Stomach (tissue), 19 donors: ENCODE measurements at places on chromosomes 5 and 9. TPM values are rescaled to one million over a fixed set of nuclear protein-coding genes. Genes with fewer than 3 reads are reported as not detected.

The CCDC183 gene
- 1.7 TPM for total RNA-seq

The F12 gene
- total RNA-seq, result not detected

The CDH9 gene
- not detected for total RNA-seq

The MCTP1 gene
- total RNA-seq, result 1.8 TPM

DNA sequence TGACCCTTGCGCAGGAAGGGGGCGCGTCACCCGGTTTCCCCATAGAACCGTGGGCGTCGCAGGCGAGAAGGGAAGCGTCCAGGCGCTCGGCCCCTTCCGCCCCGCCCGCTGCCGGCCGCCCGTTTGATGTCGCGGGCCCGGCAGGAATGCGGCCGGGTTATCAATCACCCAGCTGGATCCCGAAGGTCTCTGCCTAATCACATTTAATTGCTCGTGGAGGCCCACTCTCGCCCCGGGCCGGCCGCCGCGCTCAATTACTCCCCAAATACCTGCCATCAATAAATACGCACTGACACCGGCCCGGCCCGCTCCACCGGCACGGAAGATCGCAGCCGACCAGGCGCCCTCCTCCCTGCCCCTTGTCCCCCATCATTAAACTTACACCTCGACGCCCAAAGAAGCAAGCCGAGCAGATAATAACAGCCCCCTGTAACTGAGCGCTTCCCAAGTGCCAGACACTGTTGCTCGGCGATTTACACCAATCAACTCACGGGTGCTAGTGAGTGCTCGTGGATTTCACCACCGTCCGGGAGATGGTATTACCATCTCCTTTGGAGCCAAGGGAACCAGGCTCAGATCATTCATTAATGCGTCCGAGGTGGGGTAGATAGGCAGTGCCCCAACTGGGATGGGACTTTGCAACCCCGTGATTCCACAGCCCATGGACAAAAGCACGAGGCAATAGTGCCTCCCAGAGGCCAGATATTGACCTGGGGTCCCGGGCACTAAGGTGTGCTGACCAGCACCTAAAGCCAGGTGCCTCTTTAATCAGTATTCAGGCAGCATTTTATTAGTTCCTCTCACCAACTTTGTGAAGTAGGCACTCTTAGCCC is 11.3 kb downstream of the MSX2 start:
- DNase-seq, result no peak

DNA sequence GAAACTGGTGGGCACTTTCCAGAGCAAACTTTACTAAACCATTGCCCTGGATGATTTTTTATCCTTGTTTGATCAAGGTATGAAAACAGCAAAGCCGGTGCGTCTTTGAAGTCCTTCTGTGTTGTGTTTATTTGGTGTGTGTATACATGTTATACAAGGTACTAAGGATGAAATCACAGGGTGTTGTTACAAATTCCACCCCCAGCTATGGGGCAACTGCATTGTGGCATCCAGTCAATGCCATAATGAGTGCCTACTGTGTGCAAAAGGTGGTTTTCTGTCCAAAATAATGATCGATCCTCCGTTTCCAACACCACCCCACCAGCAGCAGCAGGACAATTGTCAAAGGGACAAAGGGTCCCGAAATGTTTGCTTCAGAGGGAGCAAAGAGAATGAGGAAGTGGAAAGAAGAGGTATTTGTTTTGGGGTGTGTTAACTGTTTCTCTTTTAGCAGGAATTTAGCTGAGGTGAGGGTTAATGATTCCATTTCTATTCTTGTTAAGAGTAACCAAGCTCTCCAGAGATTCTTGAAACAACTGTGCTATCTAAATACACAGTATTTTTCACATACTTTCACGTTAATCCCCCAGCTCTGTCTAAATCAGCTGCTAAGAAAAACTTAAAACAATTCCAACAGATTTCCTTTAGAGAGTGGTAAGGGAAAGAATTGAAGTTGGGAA is 568.7 kb upstream of the KLF4 start:
- DNase-seq, result no peak

DNA sequence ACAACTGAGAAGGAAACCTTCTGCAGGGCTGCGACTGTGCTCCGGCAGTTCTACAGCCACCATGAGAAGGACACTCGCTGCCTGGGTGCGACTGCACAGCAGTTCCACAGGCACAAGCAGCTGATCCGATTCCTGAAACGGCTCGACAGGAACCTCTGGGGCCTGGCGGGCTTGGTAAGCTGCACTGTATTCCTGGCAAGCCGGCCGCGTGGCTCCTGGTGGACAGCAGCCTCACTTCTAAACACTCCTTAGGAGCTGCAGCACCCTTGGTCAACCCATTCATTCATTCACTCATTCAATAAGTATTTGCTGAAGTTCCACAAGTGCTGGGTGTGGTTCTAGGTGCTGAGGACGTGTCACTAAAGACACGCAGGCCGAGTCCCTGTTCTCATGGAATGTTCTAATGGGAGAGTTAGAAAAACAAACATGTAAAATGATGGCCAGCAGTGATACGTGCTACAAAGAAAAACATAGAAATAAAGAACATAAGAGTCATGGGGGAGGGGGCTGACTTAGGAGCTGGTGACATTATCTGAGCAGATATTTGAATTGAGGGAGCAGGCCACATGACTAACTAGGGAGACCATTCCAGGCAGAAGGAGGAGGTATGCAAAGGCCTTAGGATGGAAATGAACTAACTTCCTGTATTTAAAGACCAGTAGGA is 6.1 kb downstream of the IL4 start:
- no peak for DNase-seq

DNA sequence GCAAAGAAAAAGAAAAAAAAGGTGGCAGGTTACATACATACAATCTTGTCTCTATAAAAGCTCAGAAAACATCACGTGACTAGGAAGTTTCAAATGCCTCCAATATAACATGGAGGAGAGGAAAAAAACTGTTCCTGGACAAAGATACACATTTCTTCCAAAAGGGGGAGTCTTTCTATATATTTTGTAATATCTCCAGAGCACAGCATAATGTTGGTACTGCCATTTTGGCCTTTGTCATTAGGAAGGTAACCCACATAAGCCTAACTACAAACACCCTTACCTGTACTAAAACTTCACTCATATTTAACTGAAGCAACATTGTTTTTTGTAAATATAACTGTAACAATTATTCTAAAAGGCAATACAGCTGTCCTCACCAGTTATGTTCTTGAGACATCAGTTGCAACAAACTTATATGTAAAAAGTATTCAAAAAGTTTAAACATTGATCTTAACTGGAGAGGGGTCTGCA is 1.2 kb upstream of the BTF3 start:
- no peak for DNase-seq

DNA sequence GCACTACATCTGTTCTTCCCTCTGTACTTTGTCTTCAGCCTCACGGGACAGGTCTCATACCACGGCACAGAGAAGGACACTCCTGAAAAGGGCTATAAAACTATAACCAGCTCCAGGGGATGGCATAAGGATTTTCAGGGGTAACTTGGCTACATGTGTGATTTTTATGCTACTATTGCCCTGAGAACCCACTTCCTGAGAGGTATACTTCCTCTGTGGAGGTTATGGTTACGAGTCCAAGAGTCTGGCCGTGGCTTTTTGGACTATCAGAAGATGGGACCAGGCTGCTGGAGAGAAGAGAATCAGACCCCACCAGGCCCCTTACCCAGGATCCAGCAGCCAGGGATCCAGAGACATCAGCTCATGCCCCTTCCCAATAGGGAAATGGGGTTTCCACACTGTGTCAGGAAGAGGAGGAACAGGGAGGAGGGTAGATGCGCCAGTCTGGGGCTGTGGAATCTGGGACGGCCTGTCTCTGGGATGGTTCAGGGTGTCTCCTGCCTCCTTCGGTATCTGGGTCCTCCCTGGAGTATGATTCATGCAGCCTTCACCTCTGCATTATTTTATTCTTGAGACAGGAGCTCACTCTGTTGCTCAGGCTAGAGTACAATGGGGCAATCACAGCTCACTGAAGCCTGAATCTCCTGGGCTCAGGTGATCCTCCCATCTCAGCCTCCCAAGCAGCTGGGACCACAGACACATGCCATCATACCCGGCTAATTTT is 29.7 kb downstream of the WHRN start:
- no peak for DNase-seq

DNA sequence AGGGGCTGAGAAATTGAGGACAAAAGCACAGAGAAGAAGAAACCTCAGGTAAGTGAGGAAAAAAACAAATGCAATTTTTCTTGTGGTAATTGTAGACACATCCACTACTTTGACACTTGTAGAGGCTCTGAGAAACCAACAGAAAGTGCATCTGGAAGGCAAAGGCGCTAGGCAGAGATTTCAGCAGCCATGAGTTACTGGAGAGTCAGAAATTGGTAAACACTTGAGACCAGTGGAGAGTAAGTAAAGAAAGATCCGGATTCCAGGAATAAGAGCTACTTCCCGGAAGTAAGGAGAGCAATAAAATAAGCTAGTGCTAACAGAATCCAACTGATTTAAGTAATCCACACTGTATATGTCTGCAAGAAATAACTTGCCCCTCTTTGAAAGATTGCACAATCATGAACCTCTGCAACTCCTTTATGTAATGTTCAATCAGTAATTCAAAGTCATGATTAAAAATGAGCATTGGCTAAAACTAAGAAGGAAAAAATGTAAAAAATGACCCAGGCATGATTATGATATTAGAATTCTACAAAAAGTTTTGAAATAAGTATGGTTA is 382.1 kb downstream of the CDH18 start:
- no peak for DNase-seq

- no peak for DNase-seq
These were observed 115.4 kb downstream of the EGFLAM start for GRCh38 chr5:38373743-38374142.

DNA sequence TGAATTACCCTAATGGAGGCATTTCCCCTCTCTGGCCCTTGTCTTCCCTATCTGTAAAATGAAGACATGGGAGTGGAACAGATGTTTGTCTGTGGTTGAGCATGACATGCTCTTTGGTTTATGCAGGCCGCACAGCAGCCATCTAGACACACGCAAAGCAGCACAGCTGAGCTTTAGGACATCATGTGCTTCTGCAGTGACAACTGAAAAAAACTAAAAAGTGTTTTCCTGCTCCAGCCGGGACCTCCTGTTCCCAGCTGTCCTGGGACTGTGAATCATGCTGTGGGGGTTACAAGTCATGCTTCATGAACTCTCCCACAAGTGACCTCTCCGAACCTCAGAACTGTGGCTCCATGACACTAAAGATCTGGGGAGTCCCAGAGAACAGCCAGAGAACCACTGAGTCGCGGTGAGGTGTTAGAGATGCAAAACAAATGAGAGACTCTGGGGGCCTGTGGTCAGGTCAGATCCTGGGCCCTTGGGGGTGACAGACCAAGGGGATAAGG is 1.7 kb downstream of the SMIM3 start:
- DNase-seq, result peak; percentile 31

DNA sequence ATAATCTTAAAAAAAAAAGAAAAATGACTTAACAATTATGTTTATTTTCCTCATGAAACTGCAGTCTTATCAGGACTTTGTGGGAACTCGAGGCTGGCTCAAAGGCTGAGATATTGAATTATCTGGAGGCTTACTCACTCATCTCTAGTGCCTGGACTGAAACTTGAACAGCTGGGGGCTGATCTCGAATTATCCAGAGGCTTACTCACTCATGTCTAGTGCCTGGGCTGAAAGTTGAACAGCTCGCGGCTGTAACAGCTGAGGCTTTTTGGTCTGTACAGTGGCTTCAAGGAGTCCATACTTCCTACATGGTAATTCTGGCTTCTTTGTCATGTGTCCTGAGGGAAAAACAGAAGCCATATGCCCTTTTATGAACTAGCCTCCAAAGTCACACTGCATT is 371.9 kb downstream of the CETN3 start:
- no peak for DNase-seq
